NCI-H1694 treated with DMSO at 0.1 percent for 48 hours (cell line): ENCODE measurements at places on chromosomes 2 and 18.

DNA sequence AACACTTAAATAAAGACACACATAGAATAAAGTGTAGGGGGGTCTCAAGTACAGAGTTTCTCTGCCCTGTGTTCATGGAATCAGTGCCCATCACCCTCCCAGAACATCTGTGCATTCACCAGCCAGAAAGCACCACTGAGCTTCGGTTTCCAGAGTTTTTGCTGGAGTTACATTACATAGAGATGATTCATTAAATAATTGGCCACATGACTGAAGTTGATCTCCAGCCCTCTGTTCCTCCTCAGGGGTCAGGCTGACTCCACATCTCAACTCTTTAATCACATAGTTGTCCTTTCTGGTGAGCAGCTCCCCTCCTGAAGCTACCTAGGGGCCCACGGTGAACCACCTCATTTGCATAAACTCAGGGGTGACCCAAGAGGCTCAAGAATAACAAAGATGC lies 129.8 kb downstream of the METTL4 start:
- no peak for DNase-seq

DNA sequence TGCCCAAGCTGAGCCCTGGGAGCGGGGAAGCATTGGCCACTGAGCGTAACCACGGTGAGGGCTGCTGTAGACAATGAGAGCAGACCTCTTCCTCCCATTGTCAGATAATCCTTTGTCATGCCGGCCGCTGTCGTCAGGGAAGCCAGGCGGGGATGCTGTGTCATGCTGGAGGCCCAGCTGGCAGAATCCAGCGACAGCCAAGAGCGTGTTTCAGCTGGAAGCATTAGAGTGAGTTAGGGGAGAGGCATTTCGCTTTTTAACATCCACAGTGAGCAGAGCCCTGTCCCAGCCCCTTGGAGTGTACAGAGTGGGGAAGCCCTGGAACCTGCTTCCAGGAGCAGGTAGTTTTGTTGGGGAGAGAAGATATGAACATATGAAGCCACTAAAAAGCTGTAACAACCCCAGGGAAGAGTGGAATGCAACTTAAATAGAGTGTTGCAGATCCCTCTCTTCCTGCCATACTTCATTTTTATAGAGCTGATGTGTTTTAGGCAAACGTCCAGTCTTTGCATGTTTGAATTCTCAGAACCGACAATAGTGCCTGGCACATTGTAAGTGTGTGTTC lies 7.0 kb downstream of the CTIF start:
- peak; percentile 26 for DNase-seq

DNA sequence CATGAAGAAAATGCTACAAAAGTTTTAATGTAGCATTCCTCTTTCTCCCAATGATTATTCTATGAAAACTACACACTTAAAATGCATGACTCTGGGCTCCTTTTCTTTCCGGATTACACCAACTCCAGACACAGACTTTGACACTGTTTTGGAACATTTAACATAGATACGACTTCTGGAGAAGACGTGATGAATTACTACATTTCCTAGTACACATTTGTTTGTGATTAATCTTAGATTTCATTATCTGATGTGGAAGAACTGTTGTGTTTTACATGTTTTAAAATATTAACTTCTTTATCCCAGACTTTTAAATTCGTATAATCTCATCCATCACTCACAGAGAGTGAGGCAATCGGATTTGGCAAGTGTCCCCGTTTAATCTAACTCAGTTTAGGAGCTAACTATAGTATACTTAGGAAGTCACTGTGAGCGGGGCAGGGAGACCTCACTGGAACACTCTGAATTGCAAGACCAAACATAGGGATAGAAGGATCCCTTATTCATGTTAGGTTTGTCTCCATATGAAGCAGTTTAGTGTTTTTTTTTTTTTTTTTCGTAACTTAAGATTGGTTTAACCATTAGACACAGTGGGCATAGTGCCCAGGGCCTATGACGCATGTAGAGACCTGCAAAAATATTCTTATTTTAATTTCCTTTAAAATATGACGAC lies 66.7 kb downstream of the PDE1A start:
- DNase-seq: no peak

- no peak for DNase-seq
Observed at GRCh38 chr2:155502766-155503165, 804.3 kb downstream of the KCNJ3 start.

GRCh38 chr2:133377021-133377481 lies 191.2 kb downstream of the NCKAP5 start:
- no peak for DNase-seq

- no peak for DNase-seq
Observed at GRCh38 chr2:217515615-217516309, 487.0 kb downstream of the TNS1 start.

DNA sequence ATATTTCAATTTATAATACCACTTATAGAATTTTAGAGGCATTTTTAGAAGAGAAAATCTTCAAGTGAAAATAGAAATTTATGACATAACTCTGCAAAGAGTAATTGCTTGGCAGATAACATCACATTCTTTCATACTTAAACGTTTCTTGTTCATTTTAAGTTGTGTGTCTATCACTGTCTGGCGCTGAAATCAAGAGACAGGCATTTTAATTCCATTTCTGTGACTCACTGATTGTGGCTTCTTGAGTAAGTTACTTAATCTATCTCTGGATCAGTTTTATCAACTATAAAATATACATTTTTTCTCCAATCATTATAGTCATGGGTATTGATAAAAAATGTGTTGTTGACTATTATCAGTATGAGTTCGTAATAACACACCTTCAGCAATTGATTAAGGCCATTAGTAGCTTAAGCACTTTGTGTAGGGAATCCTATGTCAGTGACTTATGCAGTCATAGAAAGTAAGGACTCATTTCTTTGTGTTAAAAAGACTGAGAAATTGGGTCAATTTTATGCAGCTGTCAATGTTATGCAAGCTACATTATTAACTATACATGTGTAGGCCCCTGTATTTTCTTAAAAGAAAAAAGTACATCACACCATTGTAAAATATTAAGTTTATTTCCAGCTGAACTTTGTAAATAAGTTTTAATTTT lies 497.3 kb downstream of the CCDC85A start:
- DNase-seq: no peak

- DNase-seq: no peak
Observed at GRCh38 chr2:236112466-236112865, 55.7 kb downstream of the GBX2 start.

DNA sequence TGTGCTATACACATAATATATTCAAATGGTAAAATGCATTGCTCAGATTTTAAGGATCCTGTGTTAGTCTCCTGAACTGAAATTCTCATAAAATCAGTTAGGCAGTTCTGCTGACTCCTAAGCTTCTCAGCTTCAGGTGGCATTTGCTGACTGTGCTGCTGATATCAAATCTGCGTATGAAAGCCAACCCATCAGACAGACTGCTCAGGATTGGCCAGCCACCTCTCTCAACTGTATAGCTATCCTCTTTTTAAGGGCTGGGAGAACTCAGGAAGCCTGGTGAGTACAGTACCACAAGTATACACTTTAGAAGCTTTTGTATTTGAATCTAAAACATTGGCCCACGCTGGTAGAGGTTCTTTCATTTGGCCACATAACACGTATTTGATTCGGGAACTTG lies 28.7 kb downstream of the PTCD3 start:
- DNase-seq: no peak

DNA sequence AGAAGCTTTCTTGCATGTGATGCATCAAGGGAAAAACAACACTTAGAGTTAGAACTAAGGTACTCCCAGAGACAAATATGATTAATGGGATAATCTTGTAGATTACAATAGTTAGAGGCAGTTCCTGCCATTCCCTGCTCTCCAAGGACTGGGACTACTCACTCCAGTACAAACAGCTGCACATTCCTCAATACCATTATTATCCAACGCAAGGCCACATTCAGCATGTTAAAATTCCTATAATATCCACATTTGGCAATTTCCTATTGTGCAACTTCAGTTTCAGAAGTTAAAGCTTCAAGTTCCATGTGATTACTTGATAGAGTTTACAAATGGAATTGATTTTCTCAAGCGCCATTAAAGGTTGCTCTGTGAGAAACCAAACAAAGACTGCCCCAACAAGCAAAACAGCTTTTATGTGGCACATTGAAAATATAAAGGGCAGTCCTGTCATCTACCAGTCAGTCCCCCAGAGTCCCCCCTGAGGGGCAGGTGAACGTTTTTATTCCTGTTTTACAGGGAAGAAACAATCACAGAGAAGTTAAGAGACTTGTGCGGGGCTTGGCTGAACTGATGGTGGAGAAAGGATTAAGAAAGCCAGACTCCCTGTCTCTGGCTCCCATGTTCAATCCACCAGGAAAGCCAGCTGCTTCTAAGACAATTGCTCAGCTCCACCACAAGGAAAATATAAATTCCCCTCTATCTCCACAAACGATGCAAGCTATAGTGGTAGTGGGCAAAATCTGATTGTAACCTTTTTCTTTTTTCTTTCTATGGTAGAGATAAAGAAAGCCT lies 72.6 kb downstream of the TXNL1 start:
- DNase-seq: no peak

DNA sequence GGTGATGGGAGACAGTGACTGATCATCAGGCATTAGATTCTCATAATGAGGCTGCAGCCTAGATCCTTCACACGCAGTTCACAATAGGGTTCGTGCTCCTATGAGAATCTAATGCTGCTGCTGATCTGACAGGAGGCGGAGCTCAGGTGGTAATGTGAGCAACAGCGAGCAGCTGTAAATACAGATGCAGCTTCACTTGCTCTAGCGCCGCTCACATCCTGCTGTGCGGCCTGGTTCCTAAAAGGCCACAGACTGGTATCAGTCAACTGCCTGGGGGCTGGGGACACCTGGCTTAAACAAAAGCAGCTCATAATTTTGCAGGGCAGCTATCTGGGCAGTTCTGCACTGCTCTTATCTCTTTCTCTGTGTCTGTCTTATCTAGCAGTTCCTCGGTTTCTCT lies 20.4 kb upstream of the CD226 start:
- no peak for DNase-seq

DNA sequence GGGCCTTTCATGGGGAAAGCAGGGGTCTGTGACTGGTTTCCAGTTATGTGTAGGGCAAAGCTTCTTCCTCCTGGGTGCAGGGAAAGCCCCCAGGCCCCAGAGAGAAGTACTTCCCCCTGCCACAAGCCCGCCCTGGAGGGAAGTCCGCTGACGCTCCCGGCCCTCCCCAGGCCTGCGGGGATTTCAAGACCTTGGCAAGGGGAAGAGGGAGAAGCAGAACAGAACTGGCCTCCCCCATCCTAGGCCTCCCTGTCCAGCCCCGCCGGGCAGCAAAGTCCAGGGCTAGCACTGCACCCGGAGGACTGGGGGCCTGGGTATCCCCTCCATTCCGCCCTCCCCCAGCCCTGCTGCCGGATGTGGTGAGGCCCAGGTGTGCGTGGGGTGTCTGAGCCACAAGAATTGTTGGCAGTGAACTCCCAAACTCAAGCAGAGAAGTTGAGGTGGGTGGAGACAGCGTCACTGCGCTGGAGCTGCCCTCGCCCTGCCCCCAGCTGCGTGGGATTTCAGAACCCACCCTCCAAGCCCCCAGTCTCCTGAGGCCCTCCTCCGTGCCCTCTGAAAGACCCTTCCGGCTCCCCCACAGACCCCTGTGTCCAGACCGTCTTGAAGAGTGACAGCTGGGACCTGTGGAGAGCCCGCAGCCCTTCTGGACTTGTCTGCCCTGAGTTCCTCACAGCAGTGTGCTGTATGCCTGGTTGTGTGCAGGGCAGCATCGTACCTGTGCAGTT lies 1.1 kb upstream of the DUSP2 start:
- DNase-seq: no peak

DNA sequence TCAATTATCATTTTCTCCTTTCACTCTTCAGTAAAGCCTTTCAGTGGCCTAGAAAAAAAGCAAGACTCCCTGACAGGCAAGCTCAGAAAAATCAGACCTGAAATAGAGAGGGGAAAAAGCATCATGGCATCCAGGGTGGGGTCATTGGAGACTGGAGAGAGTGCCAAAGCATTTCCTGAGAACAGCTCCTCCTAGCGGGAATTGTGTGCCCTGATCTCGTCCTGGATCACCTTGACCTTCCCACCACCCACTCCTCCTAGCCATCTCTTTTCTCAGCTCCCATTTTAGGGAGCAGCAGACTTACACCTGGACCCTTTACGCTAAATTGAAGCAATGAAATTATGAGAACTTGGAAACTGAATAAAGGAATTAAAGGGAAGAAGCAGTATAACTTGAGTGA lies 176.6 kb downstream of the VWC2L start:
- DNase-seq: no peak

DNA sequence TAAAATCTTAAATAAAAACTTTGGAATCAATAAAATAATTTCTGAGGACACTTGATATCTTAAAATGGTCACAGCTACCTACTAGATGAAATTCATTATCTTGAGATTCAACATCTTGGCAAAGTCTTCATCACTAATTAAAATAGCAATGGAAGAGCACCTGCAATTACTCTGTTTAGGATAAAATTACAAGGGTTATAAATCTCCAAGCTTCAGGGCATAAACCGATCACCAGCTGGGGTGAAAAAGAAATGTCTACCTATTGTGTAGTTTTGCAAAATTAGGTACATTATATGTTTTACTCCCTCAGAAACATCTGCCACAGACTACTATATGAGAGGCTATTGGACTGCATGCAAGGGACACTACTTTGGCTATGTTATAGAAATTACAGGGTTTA lies 327.1 kb downstream of the CCDC178 start:
- no peak for DNase-seq

DNA sequence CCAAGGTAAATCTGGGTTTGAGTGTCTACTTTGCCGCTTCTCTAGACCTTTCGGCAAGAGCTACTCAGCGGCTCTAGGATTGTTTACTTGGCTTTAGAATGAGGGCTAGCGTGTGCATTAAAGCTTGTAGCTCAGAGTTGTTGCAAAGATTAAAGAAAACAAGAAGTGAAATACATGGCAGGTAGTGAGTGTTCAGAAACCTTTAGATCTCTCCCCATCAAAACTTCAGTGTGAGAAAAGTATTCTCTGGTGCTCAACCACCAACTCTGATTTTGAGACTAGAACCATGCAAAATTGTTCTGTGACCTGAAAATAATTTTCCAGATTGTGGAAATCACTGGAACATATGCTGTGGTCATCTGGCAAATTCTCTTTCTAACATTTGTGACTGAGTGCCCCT lies 512.0 kb downstream of the CMPK2 start:
- no peak for DNase-seq

DNA sequence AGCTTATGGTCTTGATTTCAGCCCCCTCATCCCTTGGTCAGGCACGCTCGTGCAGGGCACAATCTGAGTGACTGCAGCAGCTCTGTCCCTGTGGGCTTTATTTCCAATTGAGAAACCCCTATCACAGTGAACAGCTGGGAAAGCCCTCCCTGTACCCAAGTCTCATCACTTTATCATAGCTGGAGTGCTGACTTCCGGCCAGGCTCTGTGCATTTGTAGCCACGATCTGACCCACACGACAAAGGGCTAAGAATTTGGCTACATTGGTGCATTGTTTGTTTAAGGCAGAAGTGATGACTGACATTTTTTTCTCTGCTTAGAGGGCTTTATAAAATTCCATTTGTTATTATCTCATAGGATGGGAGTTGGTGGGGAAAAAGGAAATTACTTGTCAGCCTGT lies 184.4 kb downstream of the KCNS3 start:
- DNase-seq: no peak
